ENCODE measurements at places on chromosomes 1 and 21.

- DNase-seq: no peak
Measured at GRCh38 chr21:30447056-30447455, 7.0 kb downstream of the KRTAP15-1 start.

DNA sequence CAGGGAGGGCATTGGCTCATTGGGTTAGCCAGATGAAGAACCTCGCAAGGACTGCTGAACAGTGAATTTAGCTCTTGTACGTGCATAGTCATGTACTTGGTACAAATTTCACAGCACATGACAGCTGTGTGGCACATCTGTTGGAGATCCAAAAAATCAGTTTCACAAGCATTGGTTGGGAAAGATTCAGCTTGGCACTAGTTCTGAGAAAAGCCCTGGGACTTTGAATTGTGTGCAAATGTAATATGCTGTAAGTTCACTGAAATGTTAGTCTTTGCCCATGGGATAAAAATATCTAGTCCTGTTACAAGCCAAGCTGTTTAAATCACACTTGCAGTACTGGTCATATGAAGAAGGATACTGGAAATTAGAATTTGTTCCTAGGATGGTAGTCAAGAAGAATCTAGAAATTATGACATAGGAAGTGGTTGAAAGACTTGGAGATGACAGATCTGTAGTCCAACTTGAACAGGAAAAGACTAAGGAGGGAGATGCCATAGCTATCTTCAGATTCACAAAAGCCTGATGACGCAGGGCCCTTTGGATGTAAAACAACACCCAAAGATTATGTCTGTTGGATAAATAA is 19.2 kb downstream of the LAMC2 start:
- DNase-seq: peak; percentile 58

GRCh38 chr1:194829492-194829891 is 1643.1 kb upstream of the B3GALT2 start:
- no peak for DNase-seq

DNA sequence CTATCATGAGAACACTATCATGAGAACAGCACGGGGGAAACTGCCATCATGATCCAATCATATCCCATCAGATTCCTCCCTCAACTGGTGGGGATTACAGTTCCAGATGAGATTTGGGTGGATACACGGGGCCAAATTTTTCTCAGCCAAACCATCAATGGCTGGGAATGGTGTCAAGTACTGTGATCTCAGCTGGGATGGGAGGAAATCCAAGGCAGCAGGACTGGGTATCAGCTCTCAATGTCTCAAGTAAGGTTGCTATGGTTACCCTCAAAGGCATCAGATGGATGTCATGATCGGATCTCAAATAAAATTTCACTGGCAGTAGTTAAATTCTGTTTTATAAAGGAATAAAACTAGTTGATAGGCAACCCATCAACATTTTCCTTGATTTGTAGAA is 399.0 kb downstream of the KCNT2 start:
- DNase-seq: peak; percentile 6

- DNase-seq: no peak
Measured at GRCh38 chr1:117671781-117672501, 66.1 kb downstream of the TENT5C start.

DNA sequence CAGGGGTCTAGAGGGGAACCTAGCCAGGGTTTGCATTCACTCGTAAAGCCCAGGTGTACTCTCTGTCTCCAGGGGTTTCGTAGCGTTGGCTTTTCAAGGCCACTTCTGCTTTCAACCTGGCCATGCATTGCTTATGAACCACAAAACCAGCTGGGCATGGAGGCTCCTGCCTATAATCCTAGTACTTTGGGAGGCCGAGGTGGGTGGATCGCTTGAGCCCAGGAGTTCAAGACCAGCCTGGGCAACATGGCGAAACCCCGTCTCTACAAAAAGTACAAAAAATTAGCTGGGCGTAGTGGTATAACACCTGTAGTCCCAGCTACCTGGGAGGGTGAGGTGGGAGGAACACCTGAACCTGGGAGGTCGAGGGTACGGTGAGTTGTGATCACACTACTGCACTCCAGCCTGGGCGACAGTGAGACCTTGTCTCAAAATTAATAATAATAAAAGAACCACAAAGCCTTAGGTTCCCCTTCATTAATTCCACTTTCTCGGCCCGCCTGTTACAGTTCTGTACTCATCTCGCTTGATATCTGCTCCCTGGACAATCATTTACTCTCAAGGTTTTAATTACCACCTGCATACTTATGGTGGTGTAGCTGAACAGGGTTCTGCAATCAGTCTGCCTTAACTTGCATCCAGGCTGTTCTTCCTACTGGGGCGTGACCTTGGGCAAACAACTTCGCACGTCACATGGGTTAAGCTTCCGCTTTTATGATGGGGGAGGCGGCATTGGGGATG is 6.1 kb downstream of the SLC16A4 start:
- no peak for DNase-seq

GRCh38 chr1:89610457-89611011 is 22.4 kb upstream of the LRRC8C start:
- no peak for DNase-seq
